ENCODE measurements at places on chromosomes 6 and 20.

DNA sequence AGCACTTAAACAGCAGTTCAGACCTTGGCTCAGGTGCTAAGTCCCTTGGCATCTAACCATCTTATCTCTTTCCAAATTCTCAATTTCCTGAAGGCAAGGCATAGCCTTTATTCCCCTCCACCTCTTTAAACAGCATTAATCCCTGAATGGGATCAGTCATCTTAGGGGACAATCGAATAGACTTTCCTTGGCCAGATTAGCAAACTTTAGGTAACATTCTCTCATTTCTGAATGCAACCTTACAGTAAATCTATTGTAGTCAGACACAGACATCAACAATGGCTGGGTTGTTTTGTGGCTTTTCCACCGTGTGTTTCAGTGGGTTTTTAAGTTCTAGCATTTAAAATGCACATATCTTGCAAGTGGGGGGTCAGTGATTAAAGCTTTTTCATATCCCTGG lies 56.8 kb downstream of the ATP9A start:
- DNase-seq: no peak

GRCh38 chr6:20137837-20138236 lies 74.4 kb downstream of the MBOAT1 start:
- no peak for DNase-seq

- no peak for DNase-seq
These were observed 4.7 kb upstream of the DLK2 start for GRCh38 chr6:43460032-43460431.

GRCh38 chr20:36101192-36101591 lies 53.3 kb upstream of the EPB41L1 start:
- DNase-seq: no peak

GRCh38 chr6:2355150-2355549 lies 109.7 kb upstream of the GMDS start:
- no peak for DNase-seq

DNA sequence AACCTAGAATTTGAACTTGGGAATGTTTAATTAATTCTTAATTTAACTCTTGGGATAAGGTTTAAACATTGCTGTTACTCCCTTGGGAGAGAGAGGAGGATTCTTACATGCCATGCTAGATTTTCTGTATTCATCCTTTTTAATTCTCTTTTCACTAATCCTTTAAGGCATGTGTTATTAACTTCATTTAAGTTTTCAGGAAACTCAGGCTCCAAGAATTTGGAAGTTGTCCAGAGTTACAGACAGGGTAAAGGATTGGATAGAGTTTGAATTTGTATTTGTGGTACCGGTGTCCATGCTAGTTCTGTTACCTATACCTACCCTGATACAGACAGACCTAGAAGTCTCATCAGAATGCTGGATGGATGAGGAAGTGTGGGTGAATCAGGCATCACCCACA lies 23.7 kb downstream of the DOK5 start:
- no peak for DNase-seq

Data from Kasumi-1 (cell line).